ENCODE measurements at places on chromosomes 1 and 21.

DNA sequence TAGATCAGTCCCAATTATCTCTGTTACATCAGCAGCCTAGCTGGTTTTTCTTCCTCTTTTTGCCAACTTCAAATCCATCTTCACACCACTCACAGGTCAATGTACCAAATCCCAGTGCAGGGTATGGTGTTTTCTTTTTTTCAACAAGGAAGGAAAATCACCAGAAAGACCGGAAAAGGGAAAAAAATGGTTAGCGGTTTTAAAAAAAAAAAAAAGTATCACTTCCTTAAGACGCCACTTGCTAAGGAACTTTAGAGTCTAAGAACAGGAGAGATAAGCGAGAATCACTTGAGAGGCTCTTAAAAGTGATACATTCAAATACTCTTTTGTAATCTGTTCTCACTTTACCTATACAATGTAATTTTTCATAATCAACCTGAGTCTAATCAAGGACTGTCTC, 3.1 kb upstream of the OR10J1 start:
- no peaks in the 10 kb centered on the region for H3K36me3 ChIP-seq
- no peak overlapping the region for H3K4me3 ChIP-seq
- no peak overlapping the region for H3K27ac ChIP-seq
- DNase-seq = no peak

GRCh38 chr21:44475266-44475845, 20.0 kb downstream of the LRRC3 start:
- no peaks in the 10 kb centered on the region for H3K36me3 ChIP-seq
- H3K4me1 ChIP-seq = no peaks in the 10 kb centered on the region
- no peak for DNase-seq
- H3K4me3 ChIP-seq = no peak overlapping the region
- no peak overlapping the region for H3K27ac ChIP-seq
- peaks cover 16% of the 10 kb centered on the region for H3K27me3 ChIP-seq

DNA sequence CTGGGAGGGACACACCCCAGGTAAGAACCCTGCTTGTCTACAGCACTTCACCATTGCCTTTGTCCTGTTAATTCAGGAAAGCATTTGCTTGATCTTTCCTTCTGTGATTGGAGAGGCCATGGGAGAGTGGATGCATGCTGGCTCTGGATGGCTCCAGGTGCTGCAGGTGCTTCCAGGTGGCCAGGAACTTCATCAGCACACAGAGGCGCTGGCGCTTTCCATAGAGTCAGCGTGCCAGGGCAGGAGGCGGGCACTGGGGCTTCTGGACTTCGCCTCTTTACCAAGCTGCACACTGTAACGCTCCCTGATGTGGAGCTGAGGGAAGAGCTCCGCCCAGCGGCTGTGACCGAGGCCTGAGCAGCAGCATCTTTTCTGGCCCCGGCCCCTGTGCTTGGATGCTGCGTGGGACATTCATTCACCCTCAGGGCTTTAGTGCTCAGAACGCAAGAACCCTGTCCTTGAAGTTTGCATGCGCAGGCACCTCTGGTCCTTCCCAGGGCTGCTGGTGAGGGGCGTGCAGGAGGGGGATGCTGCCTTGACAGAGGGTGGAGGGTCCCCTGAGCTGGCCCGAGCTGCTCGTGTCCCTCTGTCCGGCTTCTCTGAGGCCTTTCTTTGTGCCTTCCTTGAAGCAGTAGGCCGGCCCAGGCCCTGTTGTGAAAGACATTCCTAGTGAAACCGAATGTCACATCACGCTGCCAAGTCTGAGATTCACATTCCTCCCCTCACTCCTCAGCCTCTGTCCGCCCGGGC, 1.6 kb upstream of the MX2 start:
- H3K4me3 ChIP-seq = no peak overlapping the region
- peaks cover 6% of the 10 kb centered on the region for H3K36me3 ChIP-seq
- no peak for DNase-seq
- peaks cover 5% of the 10 kb centered on the region for H3K27me3 ChIP-seq

DNA sequence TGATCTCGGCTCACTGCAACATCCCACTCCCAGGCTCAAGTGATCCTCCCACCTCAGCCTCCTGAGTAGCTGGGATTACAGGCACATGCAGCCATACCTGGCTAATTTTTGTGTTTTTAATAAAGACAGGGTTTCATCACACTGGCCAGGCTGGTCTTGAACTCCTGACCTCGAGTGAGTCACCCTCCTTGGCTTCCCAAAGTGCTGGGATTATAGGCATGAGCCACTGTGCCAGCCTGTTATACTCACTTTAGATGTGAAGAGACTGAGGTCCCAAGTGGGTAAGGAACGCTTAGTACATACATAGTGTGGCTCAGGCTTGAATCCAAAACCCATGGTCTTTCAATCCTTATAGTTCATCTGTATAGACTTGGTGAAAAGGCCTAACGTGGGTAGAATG, 63.7 kb upstream of the EPS8L3 start:
- no peaks in the 10 kb centered on the region for H3K27me3 ChIP-seq
- H3K36me3 ChIP-seq = no peaks in the 10 kb centered on the region
- DNase-seq = no peak

DNA sequence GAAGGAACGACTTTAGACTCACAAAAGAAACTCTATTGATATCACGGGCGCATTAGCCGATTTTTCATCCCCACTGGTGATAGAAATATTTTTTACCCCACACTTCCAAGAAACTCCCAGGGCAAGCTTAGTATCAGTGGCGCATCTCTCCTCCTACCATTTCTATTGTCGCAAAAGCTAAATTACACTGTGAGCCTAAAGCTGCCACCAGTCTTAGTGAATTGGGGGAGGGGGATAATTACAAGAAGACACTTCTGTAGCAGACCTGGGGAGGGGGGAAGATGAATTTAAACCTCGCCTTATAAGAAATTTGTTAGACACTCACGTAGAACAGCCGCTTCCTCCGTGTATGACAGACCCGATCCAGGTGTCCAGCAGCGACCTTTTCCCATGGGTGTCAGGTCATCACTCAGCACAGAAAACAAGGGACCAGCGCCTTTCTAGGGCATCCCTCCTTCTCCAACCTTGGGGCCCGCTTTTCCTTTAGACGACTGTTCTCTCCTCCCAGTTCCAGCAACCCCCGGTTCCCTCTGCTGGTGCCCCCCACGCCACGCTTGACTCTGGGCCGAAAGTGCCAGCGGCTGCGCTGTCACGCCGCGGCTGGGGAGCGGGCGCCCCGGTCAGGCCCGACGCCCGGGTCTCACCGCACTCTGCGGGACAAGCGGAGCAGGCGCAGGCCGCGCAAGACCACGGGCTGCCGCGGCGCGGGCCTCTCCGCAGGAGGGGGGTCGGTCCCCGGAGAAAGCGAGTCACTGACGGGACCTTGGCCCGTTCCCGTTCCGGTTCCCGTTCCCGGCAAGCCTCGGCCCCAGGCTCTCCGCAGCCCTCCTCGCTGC, 821 bp downstream of the PHC2 start:
- H3K4me3 ChIP-seq = peak overlapping the region; percentile 91
- H3K27me3 ChIP-seq = no peaks in the 10 kb centered on the region
- H3K27ac ChIP-seq = no peak overlapping the region
- no peaks in the 10 kb centered on the region for H3K36me3 ChIP-seq
- H3K4me1 ChIP-seq = peaks cover 9% of the 10 kb centered on the region

GRCh38 chr1:25863486-25864262, 4.4 kb upstream of the AUNIP start:
- no peak for DNase-seq
- H3K27me3 ChIP-seq = no peaks in the 10 kb centered on the region
- peaks cover 28% of the 10 kb centered on the region for H3K36me3 ChIP-seq
- H3K4me1 ChIP-seq = peaks cover 26% of the 10 kb centered on the region

DNA sequence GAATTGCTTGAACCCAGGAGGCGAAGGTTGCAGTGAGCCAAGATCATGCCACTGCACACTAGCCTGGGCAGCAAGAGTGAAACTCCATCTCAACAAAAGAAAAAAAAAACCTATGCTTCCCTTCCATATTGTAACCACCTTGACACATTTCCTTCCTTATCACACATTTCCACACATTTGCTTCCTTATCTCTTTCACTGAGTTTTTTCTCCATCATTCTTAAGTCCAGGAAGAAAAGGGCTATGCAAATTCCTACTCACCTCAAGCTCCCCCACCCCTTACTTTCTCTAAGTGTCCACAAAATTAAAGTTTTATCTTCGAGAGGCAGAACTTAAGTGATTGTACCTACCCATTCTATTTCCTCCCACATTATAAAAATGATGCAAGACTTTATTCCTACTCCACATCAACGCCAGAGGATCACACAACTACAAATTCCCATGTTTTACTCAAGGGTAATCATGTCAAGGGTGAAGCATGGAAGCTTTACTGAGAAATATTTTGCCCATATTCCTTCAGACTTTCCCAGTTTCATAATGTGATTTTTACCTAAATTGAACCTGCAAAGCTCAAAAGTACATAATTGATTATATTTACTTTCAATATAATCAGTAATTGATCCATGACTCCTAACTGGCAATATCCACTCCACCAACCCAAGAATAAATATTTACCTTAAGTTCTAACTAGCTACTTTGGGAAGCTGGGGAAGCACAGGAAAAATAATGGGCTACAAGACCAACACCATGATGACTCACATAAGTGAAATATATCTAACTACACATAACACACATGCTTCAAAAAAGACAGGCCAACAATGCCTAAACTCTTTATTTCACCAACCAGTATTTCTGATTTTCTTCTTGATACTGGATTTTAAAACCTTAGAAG, 9.3 kb downstream of the WDR77 start:
- H3K4me1 ChIP-seq = no peaks in the 10 kb centered on the region
- no peak for DNase-seq
- peaks cover 76% of the 10 kb centered on the region for H3K36me3 ChIP-seq
- no peaks in the 10 kb centered on the region for H3K27me3 ChIP-seq
